ENCODE measurements at places on chromosomes 6 and 20.

DNA sequence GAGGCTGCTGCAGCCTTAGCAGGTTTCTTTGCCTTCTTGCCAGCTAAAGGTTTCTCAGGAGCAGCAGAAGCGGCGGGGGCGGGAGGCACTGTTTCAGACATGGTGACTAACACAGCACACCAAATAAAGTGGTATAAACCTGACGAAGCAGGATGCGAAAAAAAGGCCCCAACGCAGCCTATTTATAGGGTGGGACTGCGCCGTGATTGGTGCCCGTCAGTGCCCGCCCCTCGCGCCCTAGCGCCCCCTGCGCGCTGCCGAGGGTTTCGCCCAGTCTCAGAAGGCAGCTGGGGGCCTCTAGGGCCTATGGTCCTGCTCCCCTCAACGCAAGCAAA lies 55.0 kb downstream of the TRIM38 start:
- DNase-seq: no peak

DNA sequence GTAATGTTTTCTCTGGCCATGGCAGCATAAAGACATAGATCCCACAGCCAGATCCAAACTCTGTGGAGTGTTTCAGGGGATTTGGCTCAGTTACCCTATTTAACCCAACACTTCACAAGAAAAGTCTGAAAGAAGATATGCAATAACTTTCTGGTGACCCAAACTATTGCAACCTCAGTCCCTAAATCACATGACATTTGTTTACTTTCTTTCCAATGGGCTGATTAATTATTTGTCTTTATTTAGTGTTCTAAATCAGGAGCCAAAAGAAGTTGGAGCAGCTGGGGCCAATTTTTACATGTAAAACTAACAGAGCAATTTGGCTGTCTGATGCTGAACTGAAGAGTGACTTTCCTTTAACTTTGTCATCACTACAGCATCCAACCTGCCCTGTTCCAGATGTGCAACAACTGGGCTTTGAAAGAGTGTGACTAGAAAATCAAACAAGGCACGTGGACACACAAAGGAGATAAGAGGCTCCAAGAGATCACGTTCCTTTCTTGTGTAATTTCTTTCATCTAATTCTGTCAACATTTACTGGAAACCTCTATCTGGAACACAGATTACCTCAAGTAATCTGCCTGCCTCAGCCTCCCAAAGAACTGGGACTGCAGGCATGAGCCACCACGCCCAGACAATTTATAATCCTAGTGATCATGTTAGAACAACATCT lies 90.8 kb downstream of the TRMT11 start:
- no peak for DNase-seq

GRCh38 chr6:31576897-31577578 lies 1.7 kb downstream of the TNF start:
- DNase-seq: no peak

GRCh38 chr6:123529843-123530242 lies 106.9 kb downstream of the TRDN start:
- no peak for DNase-seq

DNA sequence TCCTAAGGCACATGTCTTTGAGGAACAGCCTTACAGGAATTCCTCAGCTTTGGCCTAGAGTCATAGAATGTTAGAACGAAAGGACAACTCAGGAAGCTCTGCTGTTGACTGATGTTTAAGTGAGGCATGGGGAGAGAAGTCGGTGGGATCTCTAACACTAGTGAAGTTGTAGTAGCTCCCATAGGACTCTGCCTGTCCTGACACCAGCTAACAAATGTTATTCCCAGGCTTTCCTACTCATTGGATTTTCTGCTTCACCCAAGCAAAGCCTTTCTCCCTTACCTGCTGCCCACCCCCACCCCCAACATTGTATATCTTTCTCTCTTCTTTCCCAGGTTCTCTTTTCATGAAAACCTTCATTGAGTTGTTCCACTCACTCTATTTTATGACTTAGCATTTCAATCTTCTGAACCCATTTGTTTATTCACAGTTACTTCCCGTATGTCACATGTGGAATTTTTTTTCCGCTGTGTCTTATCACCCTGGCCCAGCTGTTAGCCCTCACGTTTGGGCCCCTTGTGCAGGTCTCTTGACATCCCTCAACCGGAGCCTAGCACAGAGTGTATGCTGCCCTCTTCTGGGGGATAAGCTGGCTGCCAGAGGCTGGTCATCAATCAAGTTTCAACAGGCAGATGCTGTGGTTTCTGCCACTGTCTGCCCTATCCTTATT lies 39.2 kb upstream of the RNF8 start:
- no peak for DNase-seq

- no peak for DNase-seq
These were observed 89.9 kb upstream of the NEDD9 start for GRCh38 chr6:11322252-11322885.

GRCh38 chr6:33652002-33652401 lies 30.9 kb downstream of the ITPR3 start:
- no peak for DNase-seq

DNA sequence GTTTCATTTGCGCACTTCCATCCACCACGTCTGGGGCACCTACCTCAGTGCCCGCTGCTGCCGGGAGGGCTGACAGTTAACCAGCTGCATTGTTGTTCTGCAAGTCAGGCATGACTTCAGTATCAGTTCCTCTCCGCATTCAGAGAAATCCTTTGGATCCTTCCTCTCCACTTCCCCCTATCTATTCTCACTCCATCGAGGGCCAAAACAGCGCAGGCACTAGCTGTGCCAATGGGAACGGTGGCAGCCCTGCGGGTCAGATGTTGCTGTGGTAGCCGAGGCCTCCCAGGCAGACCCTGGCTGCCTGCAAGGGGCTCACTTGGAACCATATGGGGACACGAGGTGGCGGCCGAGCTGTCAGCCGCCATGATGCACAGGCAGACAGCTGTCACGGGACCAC lies 64.2 kb upstream of the INSM1 start:
- DNase-seq: no peak

- no peak for DNase-seq
These were observed 265.2 kb downstream of the QKI start for GRCh38 chr6:163679753-163680152.

DNA sequence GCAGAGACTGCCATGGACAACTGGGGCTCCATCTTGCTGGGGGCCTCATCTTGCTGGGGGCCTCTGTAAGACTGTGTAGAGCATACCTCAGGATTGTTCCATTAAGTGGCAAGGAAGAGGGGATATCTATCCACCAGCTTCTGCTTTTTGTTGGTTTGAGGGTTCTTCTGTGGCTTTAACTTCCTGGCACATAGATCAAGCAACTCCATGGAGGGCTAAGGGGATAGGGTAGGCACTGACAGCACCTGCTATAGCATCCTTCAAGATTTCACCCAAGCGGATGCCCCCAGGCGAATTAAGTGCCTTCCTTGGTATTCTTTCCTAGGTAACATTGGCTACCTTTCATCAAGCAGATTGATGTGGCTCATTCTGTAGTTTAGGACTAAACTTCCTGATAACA lies 3.8 kb upstream of the LRRN4 start:
- no peak for DNase-seq

- DNase-seq: peak; percentile 38
These were observed 54.9 kb downstream of the TAF4 start for GRCh38 chr20:62010551-62011402.

GRCh38 chr6:105793130-105793529 lies 293.0 kb upstream of the PRDM1 start:
- DNase-seq: no peak

GRCh38 chr20:17936286-17936760 lies 32.3 kb downstream of the SNX5 start:
- DNase-seq: no peak

- no peak for DNase-seq
These were observed 145.5 kb upstream of the TOP1 start for GRCh38 chr20:40883097-40883496.

GRCh38 chr20:47509104-47509661 lies 7.5 kb downstream of the NCOA3 start:
- no peak for DNase-seq

- no peak for DNase-seq
These were observed 214.0 kb upstream of the EXOC2 start for GRCh38 chr6:906920-907319.

- DNase-seq: no peak
These were observed 21.1 kb upstream of the TMEM181 start for GRCh38 chr6:158538741-158539140.

GRCh38 chr6:101118136-101118396 lies 236.9 kb upstream of the ASCC3 start:
- DNase-seq: no peak

GRCh38 chr6:160248538-160248937 lies 10.1 kb downstream of the SLC22A2 start:
- DNase-seq: no peak

- peak; percentile 62 for DNase-seq
These were observed 187.5 kb upstream of the PDE10A start for GRCh38 chr6:165850434-165851019.

- DNase-seq: no peak
These were observed 13.5 kb upstream of the DAAM2 start for GRCh38 chr6:39778581-39779255.

DNA sequence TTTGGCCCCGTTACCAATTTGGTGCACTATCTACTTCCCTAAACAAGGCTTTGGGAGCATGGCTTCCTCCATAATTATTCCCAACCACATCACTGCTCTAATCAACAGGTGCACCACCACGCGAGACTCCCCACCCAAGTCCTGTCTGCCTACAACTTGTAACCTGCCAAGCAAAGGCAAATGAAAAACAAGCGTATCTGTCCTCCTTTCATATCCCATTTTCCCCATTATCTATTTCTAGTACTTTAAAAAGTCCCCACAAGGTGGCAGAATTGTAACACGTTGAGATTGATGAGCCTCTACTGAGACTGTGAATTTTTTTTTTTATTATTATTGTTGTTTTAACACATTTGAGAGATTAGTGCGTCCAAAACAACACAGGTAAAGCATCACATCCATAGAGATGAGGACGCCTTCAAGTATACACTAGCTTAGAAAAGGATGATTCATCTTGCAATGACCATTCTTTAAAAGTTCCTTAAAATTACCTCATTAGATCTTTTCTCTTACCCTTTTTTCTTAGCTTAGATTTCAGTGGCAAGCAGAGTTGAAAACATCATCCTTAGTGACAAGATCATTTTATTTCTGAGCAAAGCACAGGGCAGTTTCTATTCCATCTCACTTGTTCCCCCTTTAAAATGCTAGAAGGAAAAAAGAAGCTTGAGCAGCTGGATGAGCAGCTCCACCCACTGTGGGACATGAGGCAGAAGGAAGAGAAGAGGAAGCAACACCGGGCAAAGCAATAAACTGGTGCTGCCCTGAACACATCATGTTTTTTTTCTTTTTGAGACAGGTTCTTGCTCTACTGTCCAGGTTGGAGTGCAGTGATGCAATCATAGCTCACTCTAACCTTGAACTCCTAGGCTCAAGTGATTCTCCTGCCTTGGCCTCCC lies 210.8 kb downstream of the ARHGAP18 start:
- DNase-seq: no peak

DNA sequence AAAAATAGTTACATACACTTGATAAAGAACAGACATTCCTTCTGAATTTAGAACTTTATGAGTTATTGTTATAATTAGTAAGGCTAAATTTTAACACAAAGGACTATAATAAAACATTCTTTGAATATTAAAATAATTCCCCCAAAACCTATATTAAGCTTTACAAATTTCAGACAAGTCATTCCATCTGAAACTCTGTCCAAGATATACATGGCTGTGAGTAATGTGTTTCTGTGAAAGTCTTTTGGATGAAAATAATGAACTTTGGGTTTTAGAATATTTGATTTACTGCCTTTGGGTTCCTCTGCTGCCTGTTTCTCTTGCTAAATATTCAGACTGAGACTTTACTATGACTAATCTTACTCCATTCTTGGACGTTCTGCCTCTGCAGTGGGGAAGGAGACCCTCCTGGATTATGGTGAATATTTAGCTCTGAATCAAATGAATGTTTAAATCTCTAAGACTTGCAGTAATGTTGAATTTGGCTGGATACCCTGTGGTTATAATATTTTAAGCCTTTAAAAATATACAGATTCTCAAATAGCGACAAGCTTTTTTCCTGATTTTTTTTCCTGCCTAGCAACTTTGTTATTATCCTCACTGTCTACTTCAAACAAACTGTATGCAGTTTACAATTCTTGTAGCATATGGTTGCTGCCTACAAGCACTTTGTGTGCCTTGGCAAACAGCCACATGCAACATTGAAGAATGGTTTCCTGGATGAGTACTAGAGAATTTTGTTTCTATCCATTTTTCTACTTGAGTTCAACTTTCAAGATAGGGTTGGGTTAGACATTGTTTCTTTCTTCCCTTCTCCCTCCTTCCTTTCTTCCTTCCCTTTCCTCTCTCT lies 51.4 kb downstream of the TXLNB start:
- no peak for DNase-seq

DNA sequence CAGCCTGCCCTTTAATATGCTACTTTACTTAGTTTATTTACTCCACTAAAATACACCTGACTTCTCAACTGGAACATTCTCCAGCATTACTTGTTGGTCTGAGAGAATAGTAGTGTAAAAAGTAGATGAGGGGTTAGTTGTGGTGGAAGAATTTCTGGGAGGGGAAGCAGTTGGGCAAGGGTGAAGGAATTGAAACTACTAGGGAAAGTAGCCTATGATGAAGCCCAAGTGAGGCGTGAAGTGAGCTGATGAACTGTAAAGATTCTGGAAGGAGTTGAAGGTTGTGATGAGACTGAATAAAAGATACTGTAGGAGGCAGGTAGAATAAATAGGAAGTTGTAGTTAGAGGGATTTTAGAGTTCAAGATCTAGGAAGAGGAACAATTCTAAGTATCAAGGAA lies 72.5 kb downstream of the ITCH start:
- no peak for DNase-seq

DNA sequence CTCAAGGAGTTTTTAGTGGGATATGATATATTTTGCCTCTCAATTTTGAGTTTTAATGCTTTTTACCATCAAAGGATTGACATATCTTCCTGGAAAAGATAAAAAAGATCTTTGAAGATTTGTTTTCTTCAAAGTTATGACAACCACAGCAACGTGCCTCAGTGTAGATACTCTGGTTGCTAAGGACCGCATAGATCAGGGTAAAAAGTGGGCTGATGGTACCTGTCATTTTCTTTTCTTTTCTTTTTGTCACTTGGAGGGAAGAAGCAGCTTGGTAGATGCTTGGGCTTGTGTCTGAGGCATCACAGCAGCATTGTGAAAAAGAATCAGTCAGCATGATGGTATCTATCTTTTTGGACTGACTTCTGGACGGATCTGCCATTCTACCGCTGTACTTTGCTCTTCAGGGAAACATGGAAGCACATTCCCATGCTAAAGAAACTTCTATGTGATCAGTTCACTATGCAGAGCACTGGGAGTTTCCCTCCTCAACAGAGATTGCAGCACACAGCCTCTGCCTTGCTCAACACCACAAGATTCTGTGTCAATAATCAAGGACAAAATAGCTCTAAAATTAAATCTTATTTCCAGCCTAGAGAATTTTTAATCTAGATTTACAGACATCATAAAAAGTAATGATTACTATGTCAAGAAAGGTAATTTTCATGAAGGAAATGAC lies 54.8 kb upstream of the SGK1 start:
- DNase-seq: no peak

DNA sequence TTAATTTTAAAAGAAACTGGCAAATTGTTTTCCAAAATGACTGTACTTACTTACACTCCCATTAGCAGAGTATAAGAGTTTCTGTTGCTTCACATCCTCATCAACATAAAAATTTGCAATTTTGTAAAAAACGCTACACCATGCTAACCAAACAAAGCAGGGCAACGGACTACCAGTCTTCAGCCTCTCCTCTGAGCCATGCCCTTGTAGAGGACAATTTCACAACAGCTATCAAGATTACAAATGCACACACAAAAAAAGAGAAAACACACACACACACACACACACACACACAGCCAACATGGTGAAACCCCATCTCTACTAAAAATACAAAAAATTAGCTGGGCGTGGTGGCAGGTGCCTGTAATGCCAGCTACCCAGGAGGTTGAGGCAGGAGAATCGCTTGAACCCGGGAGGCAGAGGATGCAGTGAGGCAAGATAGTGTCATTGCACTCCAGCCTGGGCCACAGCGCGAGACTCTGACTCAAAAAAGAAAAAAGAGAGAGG lies 4.1 kb upstream of the ADISSP start:
- DNase-seq: no peak
